Bronchial epithelial cell (primary cell): ENCODE measurements at places on chromosomes 3 and 15.

- no peak for DNase-seq
These were observed 185.5 kb upstream of the KCNMB2 start for GRCh38 chr3:178350763-178351162.

DNA sequence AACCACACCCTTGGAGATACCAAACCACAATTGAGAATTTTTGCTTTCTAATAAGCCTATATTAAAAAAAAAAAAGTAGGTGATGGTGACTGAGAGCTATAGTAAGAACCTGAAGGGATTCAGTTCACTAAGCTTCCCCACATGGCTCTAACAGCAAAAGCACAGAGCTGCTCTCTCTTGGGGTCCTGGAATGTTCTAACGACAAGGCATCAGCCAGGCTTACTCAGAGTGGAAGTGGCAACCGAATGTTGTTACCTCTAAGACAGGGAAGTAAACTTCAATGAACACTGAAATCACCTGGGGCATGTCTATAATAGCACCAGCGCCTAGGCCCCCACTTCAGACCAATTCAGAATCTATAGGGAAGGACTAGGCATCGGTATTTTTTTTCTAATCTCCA, 397.7 kb downstream of the MAGI1 start:
- no peak for DNase-seq

DNA sequence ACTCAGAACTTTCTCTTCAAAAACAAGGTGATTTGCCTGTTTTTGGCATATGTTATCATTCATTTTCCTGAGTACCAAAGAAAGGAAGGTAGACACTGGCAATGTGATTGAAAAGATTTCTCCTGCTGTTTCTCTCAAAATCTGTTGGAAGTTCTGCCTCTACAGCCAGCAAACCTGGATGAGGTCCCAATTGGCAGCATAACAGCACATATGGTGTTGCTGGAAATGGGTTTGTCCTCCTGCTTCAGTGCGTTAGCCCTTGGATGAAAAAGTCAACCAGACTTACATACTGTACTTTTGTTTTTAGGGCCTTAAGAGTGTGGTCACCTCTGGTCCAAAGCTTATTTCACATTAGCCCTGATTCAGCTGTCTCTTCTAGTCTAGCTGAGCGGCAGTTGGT, 237.6 kb upstream of the MME start:
- DNase-seq = no peak

DNA sequence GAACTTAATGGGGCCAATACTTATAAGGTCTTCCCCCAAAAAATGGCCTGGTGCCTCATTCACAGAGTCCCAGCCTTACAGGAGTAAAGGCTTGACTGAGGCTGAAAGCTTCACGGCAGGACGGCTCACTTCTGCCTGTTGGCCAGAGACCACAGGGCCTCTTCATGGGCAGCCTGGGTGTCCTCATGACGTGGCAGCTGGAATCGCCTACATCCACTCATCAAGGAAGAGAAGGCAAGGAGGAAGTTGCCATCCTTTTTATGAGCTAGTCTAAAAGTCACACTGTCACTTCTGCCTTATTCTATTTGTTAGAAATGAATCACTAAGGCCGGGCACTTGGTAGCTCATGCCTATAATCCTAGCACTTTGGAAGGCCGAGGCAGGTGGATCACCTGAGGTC, 89.3 kb upstream of the DGKG start:
- DNase-seq = no peak

GRCh38 chr3:72152551-72153476, 367.9 kb upstream of the PROK2 start:
- DNase-seq = peak; percentile 34
